ENCODE measurements at places on chromosomes 1 and 21.

DNA sequence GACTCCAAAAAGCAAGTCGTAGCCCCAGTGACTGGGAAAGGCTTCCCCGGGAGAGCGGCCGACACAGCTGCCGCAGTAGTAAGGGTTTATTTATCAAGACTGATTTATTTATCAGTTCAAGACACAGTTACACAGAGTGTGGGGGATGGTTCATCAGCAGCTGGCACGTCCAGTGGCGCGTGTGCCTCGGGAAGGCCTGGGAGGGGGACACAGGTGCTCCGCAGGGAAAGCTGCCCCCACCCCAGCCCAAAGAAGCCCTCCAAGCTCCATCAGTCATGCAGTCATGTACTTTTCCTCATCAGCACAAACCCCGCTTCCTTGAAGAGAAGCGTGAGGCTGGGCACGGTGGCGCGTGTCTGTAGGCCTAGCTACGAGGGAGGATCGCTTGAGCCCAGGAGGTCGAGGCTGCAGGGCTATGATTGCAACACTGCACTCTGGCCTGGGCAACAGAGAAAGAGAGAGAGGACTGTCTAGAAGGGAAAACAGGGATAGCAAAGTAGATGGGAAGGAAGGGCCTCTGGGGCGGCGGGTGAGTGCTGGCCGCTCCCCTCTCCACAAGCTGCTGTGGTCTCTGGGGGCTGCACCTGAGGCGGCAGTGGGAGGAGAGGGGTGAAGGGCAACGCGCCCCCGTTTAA, 53.2 kb downstream of the PRKCZ start:
- no peak for DNase-seq

- no peak for DNase-seq
These were observed 5.0 kb upstream of the RGS18 start for GRCh38 chr1:192153276-192153675.

GRCh38 chr1:116795482-116795829, 41.2 kb downstream of the CD2 start:
- DNase-seq, result no peak

- DNase-seq, result no peak
These were observed 59.1 kb downstream of the CAPN2 start for GRCh38 chr1:223771469-223771813.

GRCh38 chr1:193614817-193615216, 428.4 kb upstream of the B3GALT2 start:
- peak; percentile 42 for DNase-seq

DNA sequence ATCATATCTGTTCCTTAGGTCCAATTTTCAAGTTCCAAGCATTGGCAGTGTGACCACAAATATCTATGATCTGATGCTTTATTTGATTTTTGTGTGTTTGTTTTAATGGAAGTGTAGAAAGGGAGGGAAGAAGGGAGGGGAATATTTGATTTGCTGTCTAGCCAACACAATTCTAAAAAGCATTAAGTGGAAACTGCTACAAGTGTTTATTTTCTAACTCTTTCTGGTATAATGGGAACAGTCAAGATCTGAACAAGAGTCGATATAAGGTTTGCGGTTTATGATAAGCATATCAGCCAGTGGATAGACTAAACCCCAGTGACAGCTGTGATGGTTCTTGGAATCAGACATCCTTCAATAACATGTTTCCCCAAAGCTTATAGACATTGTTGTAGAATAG, 267.8 kb upstream of the SNX7 start:
- DNase-seq, result no peak

- DNase-seq, result no peak
These were observed 83.6 kb downstream of the SLC66A1 start for GRCh38 chr1:19395678-19396192.

DNA sequence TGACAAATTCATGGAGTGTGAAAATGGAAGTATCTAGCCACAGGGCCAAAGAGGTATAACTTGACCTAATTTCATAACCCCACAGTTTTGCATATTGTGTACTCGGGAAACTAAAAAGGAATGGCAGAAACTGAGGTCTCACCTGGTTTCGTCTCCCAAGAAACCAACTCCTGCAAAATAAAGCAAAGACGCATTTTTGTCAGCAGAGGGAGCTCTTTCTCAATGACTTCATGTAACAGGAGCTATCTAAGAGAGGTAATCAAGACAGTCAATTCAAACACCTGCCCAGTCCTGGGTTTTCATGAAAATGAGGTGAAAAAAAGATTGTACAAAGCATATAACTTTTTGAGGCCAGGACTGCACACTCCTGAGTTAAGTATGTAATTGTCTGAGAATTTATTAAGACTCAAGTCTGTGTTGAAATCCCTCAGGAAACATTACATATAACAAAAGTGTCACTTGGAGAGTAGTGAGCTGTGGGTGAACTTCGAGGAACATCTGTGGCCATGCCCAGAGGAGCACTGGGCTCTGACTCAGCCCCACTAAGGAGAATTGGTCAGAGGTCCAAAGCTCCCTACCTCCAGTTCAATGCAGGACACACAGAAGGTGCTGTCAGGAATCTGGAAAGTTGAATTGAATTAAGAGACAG, 17.6 kb downstream of the FCRL4 start:
- DNase-seq, result peak; percentile 77

GRCh38 chr1:217431395-217431794, 199.5 kb downstream of the GPATCH2 start:
- DNase-seq, result peak; percentile 6

DNA sequence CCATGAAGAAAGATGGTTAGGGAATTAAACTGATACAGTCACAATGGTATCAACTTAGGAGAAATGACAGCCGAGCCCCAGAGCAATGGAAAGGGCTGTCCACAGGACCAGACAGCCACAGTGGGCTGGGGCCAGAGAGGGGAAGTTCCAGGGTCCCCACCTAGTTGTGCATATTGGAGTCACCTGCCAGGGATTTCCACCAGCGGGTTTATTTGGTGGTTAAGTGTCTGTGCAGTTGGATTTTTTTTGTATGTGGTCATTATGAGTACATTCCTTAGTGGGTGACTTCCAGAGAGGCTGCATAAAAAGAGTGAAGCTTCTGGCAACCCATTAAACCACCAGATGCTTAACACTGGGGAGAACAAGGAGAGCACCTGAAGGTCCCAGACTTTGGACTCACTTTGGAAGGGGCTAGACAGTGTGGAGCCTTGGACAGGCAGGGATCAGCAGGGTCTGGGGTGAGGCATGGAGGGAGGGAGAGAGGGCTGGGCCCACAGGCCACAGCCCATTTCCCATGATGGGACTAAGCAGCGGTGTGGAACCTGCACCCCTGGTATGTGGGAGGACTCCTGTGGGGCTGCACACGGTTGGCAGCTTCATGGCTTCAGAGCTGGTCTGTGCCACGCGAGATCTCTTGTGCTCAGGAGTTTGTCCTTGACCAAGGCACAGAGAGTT, 7.8 kb upstream of the PTTG1IP start:
- peak; percentile 28 for DNase-seq

DNA sequence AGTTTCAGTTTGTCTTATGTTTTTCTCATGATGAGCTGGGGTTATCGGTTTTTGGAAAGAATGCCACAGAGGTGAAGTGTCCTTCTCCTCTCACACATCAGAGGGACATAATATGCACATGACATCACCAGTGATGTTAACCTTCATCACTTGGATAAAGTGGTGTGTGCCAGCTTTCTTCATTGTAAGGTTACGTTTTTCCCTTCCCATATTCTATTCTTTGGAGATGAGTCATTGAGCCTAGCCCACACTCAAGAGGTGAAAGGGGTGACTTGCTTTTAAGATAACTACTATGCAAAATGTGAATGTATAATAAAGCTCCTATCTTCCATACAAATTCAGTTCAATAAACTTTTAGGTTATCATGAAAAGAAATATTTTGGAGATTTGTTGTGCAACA, 36.7 kb upstream of the MAGI3 start:
- DNase-seq, result no peak

DNA sequence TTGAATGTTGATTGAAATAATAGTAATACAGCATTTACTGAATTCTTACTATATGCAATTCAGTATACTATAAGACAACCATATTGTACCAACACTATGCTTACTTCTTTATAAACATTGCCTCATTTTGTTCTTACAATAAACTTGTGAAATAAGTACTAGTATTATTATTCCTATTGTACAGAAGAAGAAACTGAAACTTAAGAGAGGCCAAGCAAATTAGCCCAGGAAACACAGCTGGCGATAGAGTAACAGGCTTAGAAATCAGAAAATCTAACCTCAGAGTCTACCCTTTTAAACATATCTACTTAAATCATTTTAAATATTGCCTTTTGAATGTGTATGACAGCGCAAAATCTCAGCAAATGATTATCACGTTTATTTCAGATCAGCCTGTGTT, 41.7 kb downstream of the FASLG start:
- DNase-seq, result peak; percentile 9

DNA sequence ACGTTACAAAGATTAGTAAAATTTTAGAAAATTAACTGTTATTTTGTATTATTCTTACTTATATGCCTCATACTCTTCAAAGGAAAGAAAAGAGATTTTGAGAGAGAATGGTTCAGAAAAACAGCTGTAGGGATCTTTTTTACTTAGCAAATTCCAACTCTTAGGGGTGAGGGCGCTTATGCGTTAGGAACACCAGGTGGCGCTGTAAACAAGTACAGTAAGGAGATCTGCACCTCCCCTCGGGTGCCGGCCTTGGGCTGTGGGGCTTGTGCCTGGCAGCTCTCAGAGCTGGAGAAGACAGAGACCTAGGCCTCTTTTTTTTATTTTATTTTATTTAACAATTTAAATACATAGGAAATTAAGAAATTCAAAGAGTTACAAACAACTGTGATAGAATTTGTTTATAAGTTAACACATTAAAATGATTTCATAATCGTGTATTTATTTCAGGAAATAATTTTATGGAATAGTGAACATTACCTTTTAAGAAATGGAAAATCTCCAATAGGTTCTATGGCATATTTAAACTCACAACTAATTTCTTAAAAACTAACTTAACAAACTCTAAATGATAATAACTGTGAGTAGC, 32.6 kb downstream of the UTP25 start:
- peak; percentile 84 for DNase-seq

GRCh38 chr1:77316966-77317365, 35.1 kb downstream of the AK5 start:
- DNase-seq, result no peak

GRCh38 chr1:180530501-180530900, 28.1 kb upstream of the ACBD6 start:
- no peak for DNase-seq

DNA sequence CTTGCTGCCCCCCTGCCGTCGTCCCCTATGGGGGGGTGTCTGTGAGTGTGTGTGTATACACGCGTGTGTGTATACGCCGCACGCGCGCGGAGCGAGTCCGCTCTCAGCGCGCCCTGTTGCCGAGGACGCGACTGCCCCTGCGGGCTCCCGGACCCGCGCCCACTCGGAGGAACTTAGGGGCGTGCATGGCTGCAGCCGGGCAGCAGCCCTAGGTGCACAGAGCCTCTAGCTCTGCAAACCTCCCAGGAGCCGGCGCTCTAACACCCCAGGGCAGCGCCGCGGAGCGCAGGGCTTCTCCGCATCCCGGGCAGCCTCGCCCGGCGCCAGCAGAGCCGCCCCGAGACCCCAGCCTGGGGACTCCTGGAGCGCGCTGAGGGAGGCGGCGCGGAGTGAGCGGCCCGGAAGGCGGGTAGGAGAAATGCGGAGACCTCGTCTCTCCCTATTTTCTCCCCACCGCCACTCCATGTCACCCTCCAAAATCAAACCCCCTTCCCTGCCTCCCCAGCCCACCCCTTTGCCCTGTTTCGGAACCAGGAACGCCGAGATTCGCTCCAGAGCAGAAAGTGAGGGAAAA, 574 bp downstream of the ITPKB start:
- DNase-seq, result peak; percentile 64

DNA sequence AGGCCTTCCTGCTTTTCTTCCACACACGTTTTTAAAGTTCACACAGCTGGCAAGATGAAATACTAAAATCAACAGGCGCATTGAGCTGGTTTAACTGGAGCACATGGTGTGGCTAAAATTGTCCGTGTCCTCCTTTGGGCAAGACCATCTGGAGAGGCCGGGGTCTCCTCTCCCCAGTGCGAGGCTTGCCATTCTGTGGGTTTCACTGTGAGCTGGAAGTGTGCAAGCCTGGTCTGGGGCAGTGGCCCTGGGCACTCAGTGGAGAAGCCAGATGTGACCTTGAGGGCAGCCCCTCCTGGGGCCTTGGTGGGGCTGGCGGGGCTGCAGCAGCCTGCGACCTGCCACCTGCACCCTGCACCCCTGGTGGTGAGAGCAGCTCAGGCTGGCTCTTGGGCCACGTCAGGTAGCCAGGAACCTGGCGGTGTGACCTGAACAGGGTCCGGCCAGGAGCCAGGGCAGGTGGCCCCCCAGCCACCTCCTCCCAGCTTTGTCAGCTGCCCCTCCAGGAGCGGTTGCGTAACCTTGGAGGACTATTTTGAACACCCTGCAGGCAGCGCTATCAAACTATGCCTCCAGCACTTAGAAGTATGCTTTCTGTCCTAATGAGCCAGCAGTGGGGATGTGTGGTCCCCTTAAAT, 52.4 kb downstream of the SLC37A1 start:
- DNase-seq, result no peak

DNA sequence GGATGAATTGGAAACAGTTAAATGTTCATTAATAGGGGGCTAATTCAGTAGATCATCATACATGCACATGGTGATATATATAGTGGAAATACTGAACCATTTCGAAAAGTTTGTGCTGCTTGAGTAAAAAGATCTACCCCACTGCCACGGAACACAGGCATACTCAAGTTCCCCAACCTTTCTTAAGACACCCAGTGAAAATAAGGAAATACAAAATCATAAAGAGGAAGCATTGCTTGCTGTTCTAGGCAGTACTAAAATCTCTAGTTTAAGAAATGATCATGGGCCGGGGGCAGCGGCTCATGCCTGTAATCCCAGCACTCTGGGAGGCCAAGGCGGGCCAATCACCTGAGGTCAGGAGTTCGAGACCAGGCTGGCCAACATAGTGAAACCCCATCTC, 37.6 kb upstream of the KIRREL1 start:
- no peak for DNase-seq

DNA sequence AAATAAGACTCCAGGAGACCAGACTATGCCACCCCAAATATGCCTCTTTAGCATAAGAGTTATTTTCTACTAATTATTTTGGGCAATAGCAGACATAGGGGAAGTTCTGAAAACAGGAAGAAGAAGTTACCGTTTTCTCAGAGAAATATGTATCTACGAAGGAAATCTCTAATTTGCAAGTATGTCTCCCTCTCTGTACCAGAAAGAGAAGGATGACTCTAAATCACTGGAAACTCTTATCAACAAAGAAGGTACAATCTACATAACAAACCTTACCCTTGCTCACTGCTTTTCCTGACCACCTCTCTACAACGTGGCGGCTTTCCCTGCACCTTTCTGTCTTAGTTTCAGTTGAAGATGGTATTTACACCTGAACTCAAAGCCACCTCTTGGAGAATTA, 49.0 kb downstream of the OMA1 start:
- DNase-seq, result no peak

GRCh38 chr1:186374303-186375151, 526 bp downstream of the TPR start:
- peak; percentile 74 for DNase-seq

GRCh38 chr21:25515484-25516405, 91.5 kb downstream of the MRPL39 start:
- no peak for DNase-seq

GRCh38 chr1:166350490-166350889, 183.7 kb upstream of the FAM78B start:
- no peak for DNase-seq
